ENCODE measurements at places on chromosomes 5 and 9.

GRCh38 chr9:73146111-73146815 lies 5.4 kb upstream of the ANXA1 start:
- DNase-seq = no peak

- peak; percentile 35 for DNase-seq
Observed at GRCh38 chr9:123637945-123638634, 282.1 kb downstream of the CRB2 start.

DNA sequence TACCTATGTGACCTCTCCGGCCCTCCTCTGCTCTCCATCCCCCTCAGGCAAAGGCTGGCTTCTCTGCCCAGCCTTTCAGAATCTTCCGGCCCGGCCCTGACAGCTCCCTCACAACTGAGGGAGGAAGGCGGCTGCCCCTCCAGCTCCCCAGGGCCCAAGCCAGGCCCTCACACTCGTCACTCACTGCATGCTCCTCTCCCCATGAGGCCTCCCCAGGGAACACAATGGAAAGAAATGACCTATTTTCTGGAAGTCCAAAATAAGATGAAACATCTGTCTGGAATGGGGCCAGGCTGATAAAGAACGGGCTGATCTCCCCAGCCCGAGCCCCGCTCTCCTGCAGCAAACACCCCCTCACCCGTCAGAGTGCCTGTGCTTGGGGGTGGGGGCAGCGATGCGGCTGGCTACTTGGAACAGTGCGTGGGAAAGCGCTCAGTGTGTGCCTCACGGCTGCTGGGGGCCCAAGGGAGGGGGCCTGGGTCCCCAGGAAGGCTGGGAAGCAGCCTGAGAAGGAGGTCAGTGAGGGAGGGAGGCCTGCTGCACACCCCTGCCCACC lies 11.3 kb downstream of the PDGFRB start:
- DNase-seq = no peak

DNA sequence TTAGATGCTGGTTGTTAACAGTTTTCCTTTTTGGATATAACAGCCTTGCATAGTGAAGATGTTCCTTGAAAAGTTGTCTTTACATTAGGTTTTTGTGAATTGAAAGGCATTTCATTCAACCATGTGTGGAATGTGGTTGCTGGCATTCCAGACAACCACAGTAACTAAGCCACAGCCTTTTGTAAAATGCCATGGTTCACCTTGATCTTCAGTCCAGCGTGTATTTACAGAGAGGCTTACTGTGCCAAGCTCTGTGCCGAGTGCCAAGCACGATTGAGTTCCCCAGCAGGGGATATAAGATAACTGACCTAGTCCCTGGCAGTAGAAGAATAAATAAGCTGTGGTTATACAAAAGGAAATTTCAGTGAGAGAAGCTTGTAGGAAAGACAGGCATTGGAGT lies 4.9 kb downstream of the EXOSC2 start:
- DNase-seq = no peak

GRCh38 chr9:77475641-77476473 lies 172.3 kb downstream of the GNA14 start:
- DNase-seq = no peak

- DNase-seq = peak; percentile 82
Observed at GRCh38 chr5:55232985-55233928, at the start of gene CCNO. Gene CCNO (minus strand): TSS chr5:55233608. CDS start chr5:55233523, 85 bp downstream.

GRCh38 chr5:40585537-40586267 lies 94.0 kb upstream of the PTGER4 start:
- DNase-seq = no peak

- DNase-seq = no peak
Observed at GRCh38 chr5:181051841-181052671, 12.0 kb downstream of the BTNL9 start.

DNA sequence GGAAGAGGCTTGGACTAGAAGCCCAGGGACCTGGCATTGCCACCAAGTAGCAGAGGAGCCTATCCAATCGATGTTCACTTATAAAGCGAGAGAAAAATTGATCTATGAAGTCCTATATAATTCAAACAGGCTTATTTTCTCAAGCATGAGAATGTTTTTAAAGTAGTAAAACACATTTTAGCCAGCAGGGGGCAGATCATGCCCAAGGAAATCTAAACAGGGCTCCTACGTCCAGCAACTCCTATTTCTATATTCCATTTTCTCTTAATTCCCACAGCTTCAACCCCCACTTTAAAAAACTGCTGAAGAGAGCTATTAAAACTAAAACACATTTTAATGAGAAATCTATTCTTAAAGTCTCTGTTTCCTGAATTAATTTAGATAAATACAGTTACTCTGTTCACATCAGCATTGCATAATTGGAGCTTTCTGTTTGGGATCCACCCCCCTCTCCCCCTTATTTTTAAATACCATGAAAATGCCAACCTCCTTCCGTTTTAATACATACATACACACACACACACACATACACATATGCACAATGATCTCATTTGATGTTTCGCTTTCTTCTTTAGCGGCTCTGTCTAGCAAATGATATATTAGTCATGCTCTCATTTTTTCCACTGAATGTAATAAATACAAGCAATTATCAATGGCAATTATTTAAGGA lies 144.9 kb downstream of the MYO10 start:
- no peak for DNase-seq

DNA sequence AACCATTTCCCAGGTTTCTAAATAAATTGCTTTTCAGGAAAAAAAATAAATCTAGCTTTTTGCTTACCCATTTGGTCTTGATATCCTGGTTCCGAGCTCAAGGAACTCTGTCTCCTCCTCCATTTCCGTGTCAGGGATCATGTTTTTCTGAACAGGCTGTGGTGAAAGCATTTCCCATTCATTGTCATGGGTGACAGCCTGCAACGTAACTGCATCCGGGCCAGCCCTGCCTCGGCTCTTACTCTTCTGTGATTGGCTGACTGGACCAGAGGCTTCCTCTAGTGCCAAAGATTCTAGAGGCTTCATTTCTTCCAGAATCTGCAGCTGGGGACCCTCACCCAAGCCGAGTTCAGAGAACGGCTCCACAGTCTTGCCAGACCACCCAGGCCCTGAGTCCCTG lies 61.0 kb upstream of the PCA3 start:
- DNase-seq = no peak

GRCh38 chr5:81147886-81148571 lies 85.1 kb upstream of the CKMT2 start:
- no peak for DNase-seq

- DNase-seq = no peak
Observed at GRCh38 chr5:160367261-160367660, 3.2 kb downstream of the C1QTNF2 start.

DNA sequence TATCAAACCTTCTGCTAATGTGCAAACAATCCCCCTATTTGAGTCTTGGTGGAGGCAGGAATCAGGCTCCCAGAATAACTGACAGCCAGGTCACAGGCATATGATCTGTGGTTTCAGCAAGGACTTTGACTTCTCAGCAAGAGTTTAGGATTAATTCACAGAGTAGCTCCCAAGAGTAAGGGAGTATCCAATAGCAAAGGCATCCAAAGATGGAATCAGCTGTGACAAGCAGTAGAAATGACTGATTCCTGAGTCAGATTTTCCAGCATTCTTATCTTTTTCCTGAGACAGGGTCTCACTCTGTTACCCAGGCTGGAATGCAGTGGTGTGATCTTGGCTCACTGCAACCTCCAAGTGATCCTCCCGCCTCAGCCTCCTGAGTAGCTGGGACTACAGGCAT lies 108.3 kb downstream of the EPB41L4A start:
- DNase-seq = no peak

DNA sequence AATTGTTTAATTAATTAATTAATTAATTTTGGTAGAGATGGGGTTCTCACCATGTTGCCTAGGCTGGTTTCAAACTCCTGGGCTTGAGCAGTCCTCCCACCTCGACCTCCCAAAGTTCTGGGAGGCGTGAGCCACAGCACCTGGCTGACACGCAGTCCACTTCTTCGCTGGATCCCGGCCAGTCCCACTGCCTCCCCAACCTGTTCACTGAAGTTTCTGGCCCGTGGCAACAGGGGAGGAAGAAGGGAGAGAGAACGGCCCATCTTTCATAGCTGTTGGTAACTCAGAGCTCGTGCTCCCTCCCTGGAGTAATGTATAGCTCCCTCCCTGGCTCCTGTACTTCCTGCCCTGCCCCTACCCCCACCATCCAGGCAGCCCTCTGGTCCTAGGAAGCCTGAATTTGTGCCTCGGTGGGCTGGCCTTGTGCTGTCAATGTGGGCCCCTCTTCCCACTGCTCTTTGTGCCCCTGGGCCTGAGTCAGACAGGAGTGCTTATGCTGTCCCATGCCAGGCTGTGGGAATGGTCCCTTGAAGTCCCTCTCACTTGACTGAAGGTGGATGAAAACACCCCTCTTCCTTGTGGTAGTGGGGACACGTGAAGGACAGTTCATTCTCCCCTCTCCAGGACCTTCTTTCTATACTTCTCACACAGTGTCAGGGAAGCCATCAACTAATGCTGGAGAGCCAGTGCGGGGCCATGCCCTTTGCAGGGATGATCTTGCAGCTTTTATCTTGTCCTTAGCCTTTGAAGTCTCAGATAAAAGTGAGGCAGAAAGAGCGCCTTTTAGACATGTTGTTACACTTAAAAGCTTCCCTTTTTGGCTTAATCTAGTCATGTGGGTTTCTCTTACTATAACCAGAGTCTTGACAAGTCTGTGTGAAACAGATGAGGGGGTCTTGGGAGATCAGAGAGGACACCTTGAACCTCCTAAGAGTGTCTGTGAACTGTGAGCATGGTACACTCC lies 38.1 kb downstream of the ANGPTL2 start:
- DNase-seq = no peak

DNA sequence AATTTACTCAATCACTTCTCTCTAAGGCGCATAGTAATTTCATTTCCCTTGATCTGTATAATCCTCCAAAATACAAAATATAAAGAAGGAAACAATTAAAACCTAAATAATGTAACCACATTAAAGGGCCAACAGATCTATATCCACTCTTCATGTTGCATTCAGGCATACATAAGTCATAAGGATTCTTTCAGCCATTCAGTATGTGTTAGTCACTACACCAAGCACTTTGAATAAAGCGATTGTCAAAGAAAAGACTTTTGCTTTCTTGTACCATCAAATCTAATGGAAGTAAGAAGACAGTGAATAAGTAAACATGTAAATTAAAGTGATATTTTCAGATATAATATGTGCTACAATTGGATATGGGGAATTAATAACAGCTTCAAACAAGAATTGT lies 569.2 kb upstream of the PTPRD start:
- DNase-seq = no peak

DNA sequence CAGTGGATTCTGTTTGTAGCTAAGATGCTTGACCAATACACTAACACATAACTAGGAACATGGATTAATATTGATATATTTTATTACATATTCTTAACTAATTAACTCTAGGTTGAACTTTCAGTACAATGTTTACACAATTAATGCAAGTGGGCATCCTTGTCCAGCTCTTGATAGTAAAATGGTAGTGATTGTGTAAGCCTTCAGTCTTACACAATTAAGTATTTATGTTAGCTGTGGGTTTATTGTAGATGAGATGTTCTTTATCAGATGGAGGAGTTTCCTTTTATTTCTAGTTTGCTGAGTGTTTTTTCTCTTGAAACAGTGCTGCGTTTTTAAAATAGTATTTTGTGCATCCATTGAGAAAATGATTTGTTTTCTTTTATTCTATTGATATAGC lies 1210.8 kb downstream of the CDH12 start:
- DNase-seq = no peak

- DNase-seq = no peak
Observed at GRCh38 chr9:81609782-81610739, 79.3 kb downstream of the TLE1 start.

GRCh38 chr5:172659909-172660628 lies 19.0 kb downstream of the NEURL1B start:
- peak; percentile 90 for DNase-seq

Data from mucosa of descending colon (tissue), 3 donors.